Breast epithelium (tissue), 4 donors: ENCODE measurements at places on chromosomes 12 and 14. TPM values are rescaled to one million over a fixed set of nuclear protein-coding genes. Genes with fewer than 3 reads are reported as not detected.

DNA sequence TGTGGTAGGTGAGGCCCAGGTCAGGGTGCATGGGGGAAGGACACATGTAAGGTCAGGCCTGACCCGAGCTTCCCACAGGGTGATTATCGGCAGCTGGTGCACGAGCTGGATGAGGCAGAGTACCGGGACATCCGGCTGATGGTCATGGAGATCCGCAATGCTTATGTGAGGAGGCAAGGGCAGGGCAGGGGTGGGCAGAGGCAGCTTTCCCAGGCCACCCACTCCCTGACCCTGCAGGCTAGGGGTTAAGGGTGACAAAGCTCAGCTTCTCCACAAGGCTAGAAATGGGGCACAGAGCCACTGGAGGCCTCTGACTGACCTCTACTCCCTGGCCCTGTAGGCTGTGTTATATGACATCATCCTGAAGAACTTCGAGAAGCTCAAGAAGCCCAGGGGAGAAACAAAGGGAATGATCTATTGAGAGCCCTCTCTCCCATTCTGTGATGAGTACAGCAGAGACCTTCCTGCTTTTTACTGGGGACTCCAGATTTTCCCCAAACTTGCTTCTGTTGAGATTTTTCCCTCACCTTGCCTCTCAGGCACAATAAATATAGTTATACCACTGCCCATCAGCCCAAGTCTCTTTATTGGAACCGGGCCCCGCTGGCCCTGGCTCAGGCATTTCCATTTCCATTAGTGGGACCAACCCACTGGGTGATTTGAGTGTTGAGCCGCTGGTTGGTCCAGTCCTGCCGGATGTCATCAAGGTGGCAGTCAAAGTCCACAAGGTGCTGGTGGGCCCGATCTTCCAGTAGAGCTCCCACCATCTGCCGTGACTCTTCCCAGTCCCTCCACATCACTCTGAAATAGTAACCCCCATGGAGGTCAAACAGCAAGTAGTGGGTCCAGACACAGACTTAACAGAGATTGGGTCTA, 2.6 kb downstream of the PSME1 start:
- H3K4me1 ChIP-seq, result peaks cover 5% of the 10 kb centered on the region
- H3K36me3 ChIP-seq, result no peaks in the 10 kb centered on the region
- no peak for DNase-seq
- H3K27ac ChIP-seq, result peak overlapping the region; percentile 86

GRCh38 chr14:54794796-54795195, 107.8 kb downstream of the GCH1 start:
- H3K36me3 ChIP-seq, result no peaks in the 10 kb centered on the region
- H3K27ac ChIP-seq, result no peak overlapping the region
- no peak for DNase-seq

DNA sequence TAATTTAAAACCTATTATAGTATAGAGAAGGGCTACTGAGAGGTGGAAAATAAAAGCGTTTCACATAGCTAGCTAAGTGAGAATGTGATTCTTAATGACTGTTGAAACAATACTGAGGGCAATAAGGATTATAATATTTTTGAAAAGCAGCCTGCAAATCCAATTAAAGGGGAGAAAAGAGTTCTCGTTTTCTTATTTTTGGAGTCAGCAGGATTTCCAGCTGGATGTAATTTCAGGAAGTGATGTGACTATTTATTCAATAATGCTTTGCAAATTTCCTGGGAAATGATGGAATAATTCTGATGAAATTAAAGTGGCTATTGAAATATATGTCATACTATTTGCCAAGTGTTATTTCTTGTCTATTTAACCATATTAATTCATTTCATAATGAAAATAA, 279.1 kb downstream of the AEBP2 start:
- H3K27me3 ChIP-seq, result no peaks in the 10 kb centered on the region
- H3K4me3 ChIP-seq, result no peak overlapping the region
- H3K36me3 ChIP-seq, result no peaks in the 10 kb centered on the region
- no peak overlapping the region for H3K27ac ChIP-seq

- no peak for DNase-seq
- H3K27ac ChIP-seq, result no peak overlapping the region
- no peaks in the 10 kb centered on the region for H3K27me3 ChIP-seq
- no peaks in the 10 kb centered on the region for H3K4me1 ChIP-seq
- H3K4me3 ChIP-seq, result no peak overlapping the region
Measured at GRCh38 chr12:119781804-119782203, 95.3 kb downstream of the CIT start.

DNA sequence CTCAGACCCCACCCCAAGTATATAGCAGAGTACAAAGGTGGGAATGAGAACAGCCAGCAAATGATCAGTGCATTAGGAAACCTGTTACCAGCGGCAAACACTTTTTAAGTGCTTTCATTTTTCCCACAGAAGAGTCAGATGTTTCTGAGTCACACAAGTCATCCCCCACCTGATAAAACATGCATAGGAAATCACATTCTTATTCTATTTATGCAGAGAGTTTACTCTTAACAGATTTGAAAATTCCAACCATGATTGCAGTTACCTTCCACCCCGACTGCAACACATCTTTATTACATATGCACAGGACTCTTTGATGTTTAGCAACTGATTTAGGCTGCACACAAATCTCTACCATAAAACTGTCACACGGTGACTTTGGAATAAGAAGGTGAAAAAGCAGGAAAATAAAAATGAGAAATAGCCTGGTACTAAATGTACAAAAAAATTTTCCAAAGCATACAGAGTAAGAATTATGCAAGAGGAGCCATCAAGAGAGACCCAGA, 236.4 kb downstream of the PAWR start:
- H3K27me3 ChIP-seq, result no peaks in the 10 kb centered on the region
- no peaks in the 10 kb centered on the region for H3K4me1 ChIP-seq
- peak overlapping the region; percentile 8 for H3K4me3 ChIP-seq
- DNase-seq, result no peak
- no peaks in the 10 kb centered on the region for H3K36me3 ChIP-seq

FAM181A gene
- total RNA-seq, result not detected

NKX2-1 gene
- not detected for total RNA-seq

CNOT2 gene
- 191 TPM for total RNA-seq

ASB2 gene
- 1.3 TPM for total RNA-seq

IQSEC3 gene
- total RNA-seq, result 0.98 TPM
